SK-N-SH treated with all-trans-retinoic acid at 6 μM for 48 hours (cell line): ENCODE measurements at places on chromosomes 3 and 15.

GRCh38 chr3:180382638-180383180, 219.3 kb upstream of the TTC14 start:
- ATAC-seq = no peak

GRCh38 chr3:110384601-110385000, 687.0 kb upstream of the NECTIN3 start:
- ATAC-seq = no peak

GRCh38 chr3:45711931-45712330, 22.7 kb downstream of the SACM1L start:
- ATAC-seq = no peak

GRCh38 chr15:69472562-69472961, 19.9 kb downstream of the RPLP1 start:
- no peak for ATAC-seq

GRCh38 chr3:14307656-14308302, 94.6 kb upstream of the SLC6A6 start:
- ATAC-seq = no peak

- ATAC-seq = peak; percentile 97
These were observed 14.8 kb downstream of the PBRM1 start for GRCh38 chr3:52670621-52671521.

GRCh38 chr3:9266716-9267115, 17.3 kb upstream of the SRGAP3 start:
- ATAC-seq = no peak

GRCh38 chr15:66866656-66867055, 164.6 kb downstream of the SMAD6 start:
- no peak for ATAC-seq
